ENCODE measurements at places on chromosomes 2 and 18.

DNA sequence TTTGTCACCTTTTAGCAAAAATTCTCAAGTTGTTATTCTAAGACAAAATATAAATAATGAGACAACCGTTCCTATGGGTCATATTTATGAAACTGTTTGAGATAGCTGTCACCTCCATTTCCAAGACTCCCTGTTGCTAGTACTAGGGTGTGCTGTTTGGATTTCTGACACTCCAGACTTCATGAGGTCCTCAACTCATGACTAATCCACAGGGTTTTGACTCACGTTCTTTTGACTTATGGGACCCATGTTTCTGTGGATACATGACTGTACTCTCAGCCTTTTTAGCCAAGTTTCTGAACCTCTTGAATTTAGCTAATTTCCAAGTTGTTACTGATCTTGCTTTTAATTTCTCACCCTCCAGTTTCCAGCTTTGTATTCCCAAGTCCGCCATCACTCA is 178.7 kb upstream of the FAM98A start:
- no peak for DNase-seq

- DNase-seq = no peak
Measured at GRCh38 chr2:134275058-134275862, 21.4 kb downstream of the MGAT5 start.

- peak; percentile 34 for DNase-seq
Measured at GRCh38 chr2:223727562-223727961, 109.8 kb downstream of the AP1S3 start.

DNA sequence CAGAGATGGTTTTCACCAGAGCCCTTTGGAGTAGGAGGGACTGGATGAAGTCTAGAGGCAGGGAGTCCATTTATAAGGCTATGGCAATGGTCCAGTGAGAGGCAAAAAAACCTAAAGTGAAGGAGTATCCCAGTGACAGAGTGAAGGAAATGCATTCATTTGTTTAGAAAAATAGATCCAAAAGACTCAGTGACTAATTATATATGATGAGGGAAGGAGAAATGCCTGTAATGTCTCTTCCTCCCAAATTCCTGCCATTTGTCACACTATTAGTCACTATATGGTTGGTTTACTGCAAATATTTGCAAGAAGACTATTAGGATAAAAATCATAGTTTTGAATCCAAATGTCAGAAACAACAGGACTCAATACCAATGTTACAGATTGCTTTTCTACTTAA is 104.2 kb downstream of the ZNF521 start:
- DNase-seq = no peak

GRCh38 chr2:136665736-136666135 is 99.6 kb upstream of the THSD7B start:
- no peak for DNase-seq

DNA sequence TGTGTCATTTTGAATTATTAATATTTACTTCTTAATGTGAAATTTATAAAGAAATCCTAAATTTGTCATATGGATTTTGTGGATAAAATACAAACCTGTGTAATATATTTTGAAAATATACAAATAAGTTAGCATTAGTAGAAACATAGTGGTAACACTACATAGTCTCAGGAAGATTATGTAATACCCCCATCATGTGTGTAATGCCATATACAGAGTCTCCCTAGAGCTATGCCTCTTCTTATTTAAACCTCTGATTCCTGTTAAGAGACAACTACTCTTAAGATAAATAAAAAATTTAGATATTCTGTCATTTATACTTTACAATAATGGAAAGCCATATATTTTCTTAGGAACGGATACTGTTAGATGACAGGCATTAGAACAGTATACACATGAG is 2012.0 kb upstream of the LRRTM1 start:
- no peak for DNase-seq

GRCh38 chr2:127650041-127650784 is 4.3 kb downstream of the GPR17 start:
- no peak for DNase-seq

DNA sequence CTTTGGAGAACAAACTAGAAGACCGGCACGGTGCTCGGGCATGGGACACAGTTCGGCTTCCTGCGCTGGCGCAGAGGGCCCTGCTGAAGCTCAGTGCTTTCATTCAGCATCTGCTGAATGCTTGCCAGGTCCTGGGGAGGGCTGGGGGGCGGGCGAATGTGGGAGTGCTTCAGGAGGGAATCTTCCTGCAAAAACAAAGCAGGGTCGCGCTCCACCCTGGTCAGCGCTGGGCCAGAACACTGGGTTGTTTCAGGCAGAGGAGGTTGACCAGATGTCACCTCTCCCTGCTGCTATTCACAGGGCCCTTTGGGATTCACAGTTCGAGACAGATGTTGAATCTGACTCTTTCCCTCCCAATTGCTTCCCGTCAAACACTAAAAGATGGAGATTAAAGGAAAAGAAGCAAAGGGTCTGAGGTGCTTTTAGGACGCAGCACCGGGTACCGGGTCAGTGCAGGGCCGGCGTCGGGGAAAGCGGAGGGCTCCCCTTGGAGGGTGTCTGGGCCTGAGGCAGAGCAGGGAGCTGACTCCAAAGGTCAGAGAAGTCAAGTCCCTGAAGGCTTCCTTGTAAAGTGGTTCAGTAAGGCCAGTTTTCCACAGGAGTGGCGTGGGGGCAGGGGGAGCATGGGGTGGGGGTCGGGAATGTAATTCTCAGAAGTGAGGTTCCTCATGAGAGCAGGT is 82.1 kb upstream of the PXDN start:
- DNase-seq = no peak

GRCh38 chr18:67517444-67517765 is 885 bp upstream of the DSEL start:
- no peak for DNase-seq

GRCh38 chr2:161173541-161174194 is 13.4 kb downstream of the TANK start:
- DNase-seq = no peak

GRCh38 chr2:168427451-168427850 is 28.6 kb upstream of the CERS6 start:
- no peak for DNase-seq

GRCh38 chr2:154437104-154437503 is 261.4 kb upstream of the KCNJ3 start:
- no peak for DNase-seq

DNA sequence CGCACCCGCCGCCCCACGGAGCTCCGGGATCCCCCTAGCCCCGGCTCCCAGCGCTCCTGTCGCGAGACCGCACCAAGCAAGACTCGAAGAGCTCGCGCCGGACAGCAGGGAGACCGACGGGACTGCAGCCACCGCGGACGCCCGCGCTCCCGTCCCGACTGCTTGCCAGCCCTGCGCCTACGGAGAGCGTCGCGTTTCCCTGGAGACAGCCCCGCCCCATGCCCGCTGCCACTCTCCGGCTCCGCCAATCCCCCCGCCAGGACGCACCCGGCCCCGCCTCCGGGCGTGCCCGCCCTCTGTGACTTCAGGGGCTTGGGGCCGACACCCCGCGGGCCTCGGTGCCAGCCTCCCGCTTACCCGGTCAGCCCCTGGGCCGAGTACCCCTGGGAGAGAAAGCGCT is at the start of gene ANKMY1:
ANKMY1 (minus strand) TSS at position 181 of the 400 bp plus-strand sequence. CDS start 653 bp downstream, outside the sequence.
- no peak for DNase-seq

DNA sequence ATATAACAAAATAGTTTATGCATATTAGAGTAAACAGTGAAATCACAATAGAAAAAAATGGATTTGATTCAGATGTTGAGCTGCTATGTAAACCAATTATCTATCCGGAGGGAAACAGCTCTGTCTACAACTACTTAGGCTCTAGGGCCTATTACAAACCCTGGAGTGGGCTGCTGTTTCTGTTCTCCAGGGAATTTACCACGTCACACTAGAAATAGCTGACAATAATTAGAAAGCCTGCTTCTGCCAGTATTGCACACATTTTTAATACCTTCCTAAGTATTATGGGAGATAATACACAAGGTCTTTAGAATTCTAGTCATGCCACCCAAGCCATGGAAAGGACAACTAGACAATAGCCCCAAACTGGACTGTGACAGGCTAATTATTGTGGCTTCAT is 411.1 kb downstream of the FIGN start:
- no peak for DNase-seq

Measured in left renal pelvis (tissue), 4 donors.